Substantia nigra (tissue), 51 donors: ENCODE measurements at places on chromosomes 5 and 9.
A peak's percentile ranks its signal among the peaks of the same experiment; 100 is the strongest.

- DNase-seq: no peak
These were observed 85.8 kb upstream of the IL6ST start for GRCh38 chr5:56080375-56081052.

DNA sequence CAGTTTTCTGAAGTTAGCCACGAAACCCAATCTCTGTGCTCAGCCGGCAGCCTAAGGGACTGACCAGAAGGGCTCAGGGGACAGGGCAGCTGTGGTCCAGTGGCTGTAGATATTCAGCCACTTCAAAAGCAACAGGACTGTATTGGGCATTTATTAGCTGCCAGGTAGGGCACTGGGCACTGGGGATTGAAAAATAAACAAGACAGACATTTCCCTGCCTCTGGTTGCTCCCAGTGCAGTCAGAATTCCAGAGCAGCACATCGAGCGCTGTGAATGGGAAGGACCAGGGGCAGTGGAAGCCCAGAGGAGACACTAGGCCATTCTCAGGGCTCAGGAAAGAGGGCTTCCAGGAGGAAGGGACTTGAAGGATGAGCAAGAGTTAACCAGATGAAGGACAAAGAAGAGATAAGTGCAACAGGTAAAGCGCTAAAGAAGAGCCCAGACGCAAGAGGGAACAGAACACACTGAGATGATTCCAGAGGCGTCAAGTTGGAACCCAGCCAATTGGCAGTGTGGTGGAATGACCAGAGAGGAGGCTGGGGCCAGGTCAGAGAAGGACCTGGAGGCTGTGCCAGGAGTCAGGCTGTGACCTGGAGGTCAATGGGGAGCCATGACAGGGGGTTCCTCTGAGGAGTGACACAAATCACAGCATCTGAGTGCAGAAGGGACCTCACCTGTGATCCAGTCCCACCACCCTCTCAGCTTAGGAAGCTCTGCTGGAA, 122.5 kb upstream of the ZNF618 start:
- DNase-seq: no peak

- DNase-seq: peak; percentile 17
These were observed 7.2 kb upstream of the RNF38 start for GRCh38 chr9:36407122-36407723.

DNA sequence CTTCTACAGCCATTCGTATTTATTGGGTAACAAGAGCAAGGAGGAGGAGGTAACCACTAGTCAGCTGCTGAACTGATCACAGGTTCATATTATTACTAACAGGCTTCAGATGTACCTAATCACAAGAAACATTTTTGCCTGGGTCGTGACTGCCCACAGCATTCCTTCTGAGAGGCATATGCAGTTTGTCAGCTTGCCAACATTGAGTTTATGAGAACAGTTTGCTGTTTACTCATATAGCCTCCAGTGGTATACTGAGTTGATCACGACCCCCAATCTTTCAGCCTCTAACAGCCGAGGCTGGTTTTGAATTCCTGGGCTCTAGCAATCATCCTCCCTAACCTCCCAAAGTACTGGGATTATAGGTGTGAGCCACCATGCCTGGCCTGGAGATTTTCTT, 693.6 kb downstream of the TLE1 start:
- DNase-seq: no peak

GRCh38 chr5:151080613-151081430, at the start of gene TNIP1:
Gene TNIP1, minus strand, starts transcription at chr5:151081034. Its CDS starts 15,939 bp downstream, at chr5:151065095.
- DNase-seq: peak; percentile 89

DNA sequence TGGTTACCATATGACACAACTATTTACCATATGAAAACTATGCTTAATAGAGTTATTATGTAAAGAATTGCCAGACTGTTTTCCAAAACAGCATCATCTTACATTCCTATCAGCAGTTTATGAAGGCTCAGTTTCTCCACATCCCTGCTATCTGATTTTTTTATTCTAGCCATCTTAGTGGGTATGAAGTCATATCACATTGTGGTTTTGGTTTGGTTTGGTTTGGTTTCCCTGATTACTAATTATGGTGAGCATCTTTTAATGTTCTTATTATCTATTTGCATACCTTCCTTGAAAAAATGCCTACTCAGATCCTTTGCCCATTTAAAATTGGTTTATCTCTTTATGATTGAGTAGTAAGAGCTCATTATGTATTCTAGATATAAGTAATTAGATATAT, 199.4 kb upstream of the NFIL3 start:
- no peak for DNase-seq

DNA sequence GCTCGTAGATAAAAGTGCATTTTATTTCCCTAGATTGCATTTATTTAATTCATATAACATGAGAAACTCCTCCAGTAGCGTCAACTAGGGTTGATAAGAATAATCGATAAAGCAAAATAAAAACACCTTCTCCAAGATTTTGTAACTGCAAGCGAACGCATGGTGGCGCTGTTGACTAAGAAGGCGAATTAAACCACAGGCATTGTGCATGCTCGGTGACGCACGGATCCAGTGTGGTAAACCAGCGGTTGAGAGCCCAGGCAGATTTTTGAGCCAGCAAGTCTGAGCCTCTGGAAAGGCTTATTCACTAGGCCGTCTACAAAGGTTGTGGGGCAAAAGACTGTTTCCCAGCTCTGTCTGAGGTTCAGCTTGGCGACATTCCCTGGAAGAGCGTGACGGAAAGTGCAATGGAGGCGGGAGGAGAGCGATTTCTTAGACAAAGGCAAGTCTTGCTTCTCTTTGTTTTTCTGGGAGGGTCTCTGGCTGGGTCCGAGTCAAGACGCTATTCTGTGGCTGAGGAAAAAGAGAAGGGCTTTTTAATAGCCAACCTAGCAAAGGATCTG, at the start of gene PCDHB3:
TSS of gene PCDHB3 (plus strand) at position 231 of the 563 bp plus-strand sequence. CDS start at position 408, 177 bp downstream.
- DNase-seq: no peak

DNA sequence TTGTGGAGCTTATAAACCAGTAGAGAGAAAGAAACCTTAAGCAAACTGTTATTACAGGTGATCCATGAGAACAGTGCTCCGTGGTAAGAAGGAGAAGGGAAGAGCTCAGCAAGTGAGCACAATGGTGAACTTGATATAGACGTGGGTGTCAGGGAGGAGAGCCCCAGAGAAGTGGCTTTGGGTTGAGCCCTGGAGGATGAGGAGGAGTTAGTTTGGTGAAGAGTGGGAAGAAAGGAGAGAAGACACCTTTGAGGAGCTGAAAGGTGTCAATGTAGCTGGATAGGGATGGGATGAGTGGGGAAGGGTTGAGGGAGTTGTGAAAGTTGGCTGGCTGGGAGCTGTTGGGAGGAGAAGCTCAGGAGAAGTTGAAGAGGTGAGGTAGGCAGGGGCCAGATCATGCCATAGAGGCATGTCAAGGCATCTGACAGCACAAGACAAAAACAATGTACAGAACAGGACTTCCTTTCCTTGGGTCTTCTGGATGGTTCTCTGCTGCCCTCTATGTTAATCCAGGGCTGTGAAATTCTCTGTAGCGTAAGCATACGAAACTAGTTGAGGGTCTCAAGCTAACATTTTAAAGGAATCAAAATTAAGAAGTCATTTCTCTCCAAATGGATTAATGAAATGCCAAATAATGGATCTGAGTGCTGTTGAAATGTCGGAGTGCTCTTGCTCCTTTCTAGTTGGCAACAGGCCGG, 501.9 kb downstream of the KDM4C start:
- no peak for DNase-seq

DNA sequence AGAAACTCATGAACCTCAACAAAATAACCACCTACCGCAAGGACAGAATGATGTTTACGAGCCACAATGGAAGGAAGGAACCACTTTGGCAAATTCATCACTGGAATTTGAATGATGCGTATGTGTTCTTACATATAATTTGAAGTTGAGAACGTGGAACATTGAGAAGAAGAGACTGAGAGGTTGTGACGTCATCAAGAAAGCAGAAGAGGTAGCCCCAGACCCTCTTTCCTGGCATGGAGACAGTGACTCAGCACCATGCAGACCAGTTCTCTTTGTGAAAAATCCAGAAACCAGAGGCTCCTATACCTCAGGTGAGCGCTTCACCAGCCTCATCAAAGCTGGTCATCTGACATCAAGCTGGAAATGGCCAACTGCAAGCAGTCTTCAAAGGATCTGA, 124.5 kb downstream of the PDZD2 start:
- no peak for DNase-seq

GRCh38 chr9:1707291-1707690, 307.9 kb upstream of the SMARCA2 start:
- no peak for DNase-seq

DNA sequence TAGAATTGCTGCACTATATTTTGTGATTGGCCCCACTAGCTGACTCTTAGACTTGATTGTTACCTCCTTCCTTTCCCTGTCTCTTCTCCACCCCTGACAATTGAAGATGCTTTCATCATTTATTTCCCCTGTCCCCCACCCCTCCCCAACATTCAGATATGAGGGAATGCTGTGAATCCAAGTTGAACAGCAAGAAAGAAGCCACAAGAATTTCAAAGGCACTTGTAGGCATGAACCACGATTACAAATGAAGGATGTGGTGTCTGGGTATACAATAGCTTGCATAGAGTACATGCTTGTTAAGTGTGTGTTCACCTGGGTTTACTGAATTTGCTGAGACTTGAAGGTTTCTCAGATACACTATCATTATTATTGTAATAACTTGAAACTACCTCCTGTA, 78.3 kb upstream of the TRIO start:
- DNase-seq: no peak

- DNase-seq: no peak
These were observed 39.1 kb downstream of the G3BP1 start for GRCh38 chr5:151810897-151811296.

- DNase-seq: no peak
These were observed 933.6 kb downstream of the CDH12 start for GRCh38 chr5:21919414-21920022.

- DNase-seq: no peak
These were observed 4.6 kb downstream of the ENHO start for GRCh38 chr9:34518110-34518616.

GRCh38 chr9:114930056-114930812, at the start of gene TNFSF8:
Gene TNFSF8, minus strand, starts transcription at chr9:114930591. Its CDS starts 288 bp downstream, at chr9:114930303.
- DNase-seq: no peak

DNA sequence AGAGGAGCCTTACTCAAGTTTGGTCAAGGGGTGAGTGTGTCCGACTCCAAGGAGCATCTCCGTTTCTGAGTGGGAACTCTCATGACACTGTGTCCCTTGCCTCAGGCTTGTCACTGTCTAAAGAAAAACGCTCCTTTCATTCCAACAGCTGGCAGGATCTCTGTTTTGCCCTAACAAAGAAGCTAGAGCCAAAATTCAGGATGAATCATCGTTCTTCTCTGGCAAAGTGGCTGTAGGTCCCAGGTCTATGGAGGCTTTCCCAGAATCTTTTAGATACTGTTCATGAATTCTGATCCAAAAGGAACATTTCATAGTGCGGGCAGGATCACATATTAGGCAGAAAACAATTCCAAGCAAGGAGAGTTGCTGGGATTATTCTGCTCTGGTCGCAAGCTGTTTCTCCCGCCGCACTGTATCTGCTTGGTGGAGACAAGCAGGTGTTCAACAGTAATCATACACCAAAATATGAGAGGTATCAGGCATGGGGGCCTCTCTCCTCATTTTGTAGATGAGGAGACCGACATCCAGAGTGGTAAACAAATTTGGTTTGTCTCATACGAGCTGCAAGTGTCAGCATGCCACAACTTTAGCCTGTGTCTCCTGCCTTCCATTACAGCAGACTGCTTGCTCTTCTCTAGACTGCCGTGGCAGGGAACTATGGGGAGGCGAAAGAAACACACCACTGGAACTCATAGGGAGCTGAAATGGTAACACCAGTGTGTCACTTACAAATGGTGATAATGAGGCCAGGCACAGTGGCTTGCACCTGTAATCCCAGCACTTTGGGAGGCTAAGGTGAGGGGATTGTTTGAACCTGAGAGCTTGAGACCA, 72.6 kb downstream of the ENTREP1 start:
- no peak for DNase-seq

DNA sequence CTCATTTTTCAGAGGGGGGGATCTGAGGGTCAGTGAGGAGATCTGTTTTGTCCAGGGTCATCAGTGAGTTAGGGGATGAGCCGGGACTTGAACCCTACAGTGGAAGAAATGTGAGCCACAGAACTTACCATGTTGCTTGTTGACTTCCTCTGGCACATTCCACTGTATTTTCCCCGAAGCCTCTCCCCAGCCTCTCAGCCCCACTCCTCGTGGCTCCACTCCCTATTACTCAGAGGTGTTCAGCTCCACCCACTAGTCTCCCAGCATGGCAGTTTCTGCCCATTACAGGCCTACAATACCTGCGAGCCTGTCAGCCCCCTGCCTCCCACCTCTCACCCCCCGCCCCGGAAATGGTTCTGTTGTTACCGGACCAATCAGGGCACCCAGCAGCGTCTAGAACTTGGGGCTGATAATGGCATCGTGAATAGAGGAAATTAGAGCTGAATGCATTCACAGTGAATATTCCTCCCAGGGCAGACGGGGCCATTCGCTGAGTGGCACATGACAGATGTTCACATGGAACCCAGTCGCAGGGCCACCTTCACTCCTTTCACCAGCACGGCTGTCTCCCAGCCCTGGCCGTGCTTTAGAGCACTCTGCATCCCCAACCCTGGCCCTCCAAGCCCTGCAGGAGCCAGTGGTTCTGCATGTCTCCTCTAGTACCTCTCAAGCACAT, 81.6 kb downstream of the KCNIP1 start:
- no peak for DNase-seq

DNA sequence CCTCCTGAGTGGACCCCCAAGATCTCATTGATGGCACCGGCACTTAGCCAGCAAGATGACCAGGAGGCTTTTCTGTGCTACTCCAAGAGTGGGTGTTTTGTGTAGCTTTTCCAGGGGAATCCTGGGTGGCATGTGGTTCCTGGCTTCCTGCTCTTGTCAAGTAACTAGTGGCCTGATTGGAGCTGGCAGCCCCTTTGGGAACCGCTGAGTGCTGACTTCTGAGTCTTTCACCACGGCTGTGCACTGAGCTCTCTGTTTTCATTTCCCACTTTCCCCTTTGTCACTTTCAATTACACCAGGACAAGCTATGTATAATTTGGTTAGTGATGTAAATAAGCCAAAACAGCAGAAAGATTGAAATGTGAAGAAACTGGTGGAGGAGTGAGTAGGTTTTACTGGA, 255.4 kb downstream of the GOLPH3 start:
- DNase-seq: no peak

DNA sequence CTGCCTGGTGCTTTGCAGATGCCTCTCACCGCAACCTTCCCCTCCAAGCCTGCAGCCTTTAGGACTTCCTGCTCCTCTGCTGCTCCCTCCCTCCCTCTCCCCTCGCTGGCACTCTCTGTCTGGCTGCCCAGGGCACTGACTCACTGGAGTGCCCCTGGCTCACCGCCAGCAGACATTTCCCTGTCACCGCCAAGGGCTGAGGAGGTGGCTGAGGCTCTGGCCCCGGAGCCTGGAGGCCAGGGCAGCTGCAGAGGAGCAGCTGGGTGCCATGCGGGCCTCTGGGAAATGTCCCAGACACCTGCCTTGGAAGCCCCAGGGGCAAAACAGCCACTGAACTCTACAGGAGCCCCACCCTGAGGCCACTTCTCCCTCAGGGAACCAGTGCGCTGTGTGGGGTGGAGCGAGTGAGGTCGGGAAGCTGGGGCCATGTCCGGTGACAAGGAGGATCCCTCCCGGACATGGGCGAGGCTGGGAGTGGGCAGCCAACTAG, 53.4 kb downstream of the TENT4A start:
- peak; percentile 36 for DNase-seq

DNA sequence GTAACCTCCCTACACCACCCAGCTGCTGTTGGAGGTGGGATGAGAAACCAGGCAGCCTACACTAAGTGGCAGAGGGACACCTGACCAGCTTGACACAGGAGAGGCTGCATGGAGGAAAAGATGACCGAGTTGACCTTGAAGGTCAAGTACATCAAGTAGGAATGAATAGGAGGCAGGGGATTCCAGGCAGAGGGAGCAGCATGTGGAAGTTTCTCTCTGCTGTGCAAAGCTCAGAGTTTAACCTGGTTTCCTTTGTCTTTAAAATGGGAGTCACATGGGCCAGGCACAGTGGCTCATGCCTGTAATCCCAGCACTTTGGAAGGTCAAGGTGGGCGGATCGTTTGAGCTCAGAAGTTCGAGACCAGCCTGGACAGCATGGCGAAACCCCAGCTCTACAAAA, 32.6 kb downstream of the SPRY4 start:
- DNase-seq: no peak
